ENCODE measurements at places on chromosomes 7 and 10. TPM values are rescaled to one million over a fixed set of nuclear protein-coding genes. Genes with fewer than 3 reads are reported as not detected.

The AFAP1L2 gene
- total RNA-seq: 0.50 TPM

DNA sequence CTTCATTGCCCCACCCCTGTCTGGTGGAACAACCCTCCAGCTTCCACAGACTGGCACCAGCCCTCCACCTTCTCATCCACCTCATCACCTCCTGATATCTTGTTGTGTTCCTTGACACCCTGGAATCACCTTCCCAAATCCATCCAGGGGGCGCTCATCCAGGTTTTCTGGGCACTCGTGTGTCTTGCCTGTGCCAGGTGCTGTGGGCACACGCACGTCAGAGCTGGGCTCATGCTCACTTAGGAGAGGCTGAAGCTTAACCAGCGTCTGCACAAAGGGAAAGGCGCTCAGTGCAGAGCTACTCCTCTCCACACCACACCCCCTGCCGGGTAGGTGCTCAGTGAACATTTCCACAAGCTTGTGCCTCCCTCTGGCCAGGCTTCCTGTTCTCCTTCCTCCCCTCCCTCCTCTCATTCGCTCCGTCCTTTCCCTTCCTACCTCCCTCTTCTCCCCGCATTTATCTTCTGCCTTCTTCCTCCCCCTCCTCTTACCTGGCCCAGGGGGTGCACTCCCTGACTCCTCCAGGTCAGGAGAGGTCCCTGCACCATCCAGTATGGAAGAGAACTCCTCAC lies 4.8 kb downstream of the ADCYAP1R1 start:
- DNase-seq: no peak
- peaks cover 11% of the 10 kb centered on the region for H3K27me3 ChIP-seq
- H3K4me3 ChIP-seq: no peak overlapping the region
- no peaks in the 10 kb centered on the region for H3K4me1 ChIP-seq
- H3K36me3 ChIP-seq: no peaks in the 10 kb centered on the region

GRCh38 chr10:114538181-114538906 lies 119.7 kb downstream of the ABLIM1 start:
- DNase-seq: peak; percentile 62
- H3K36me3 ChIP-seq: no peaks in the 10 kb centered on the region
- peak overlapping the region; percentile 49 for H3K27ac ChIP-seq
- no peaks in the 10 kb centered on the region for H3K27me3 ChIP-seq
- H3K4me1 ChIP-seq: peaks cover 63% of the 10 kb centered on the region

DNA sequence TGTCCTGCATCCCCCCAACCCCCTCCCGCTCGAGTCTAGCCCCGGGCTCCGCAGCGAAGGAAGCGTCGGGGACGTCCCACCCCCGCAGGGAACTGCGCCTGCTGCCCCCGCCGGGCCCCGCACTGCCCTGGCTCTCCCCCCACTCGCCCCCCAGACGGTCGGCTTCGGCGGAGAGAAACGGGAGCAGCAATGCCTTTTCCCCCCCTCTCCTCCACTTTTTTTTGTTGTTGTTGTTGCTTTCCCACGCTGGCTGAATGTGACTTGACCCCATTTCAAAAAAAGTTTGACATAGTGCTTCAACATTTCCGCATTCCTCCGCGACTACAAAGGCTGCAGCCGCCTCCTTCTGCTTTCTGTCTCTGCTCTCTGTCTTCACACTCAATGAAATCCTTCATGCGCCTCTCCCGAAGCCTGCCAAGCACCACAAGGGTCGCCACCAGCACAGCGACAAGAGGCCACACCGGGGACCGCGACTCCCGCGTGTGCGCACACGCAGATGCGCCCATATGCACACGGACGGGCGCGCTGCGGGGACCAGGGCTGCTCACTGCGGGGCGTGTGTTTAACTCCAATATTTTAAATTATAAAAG lies 1.0 kb downstream of the CDK6 start:
- H3K36me3 ChIP-seq: no peaks in the 10 kb centered on the region
- peak overlapping the region; percentile 92 for H3K4me3 ChIP-seq
- H3K27me3 ChIP-seq: no peaks in the 10 kb centered on the region
- H3K27ac ChIP-seq: peak overlapping the region; percentile 24

The HMX2 gene
- not detected for total RNA-seq

The PTPN20 gene
- 2.5 TPM for total RNA-seq

GRCh38 chr7:4006687-4007086 lies 675.4 kb upstream of the FOXK1 start:
- no peaks in the 10 kb centered on the region for H3K27me3 ChIP-seq
- no peaks in the 10 kb centered on the region for H3K36me3 ChIP-seq
- H3K4me3 ChIP-seq: no peak overlapping the region
- no peak for DNase-seq

DNA sequence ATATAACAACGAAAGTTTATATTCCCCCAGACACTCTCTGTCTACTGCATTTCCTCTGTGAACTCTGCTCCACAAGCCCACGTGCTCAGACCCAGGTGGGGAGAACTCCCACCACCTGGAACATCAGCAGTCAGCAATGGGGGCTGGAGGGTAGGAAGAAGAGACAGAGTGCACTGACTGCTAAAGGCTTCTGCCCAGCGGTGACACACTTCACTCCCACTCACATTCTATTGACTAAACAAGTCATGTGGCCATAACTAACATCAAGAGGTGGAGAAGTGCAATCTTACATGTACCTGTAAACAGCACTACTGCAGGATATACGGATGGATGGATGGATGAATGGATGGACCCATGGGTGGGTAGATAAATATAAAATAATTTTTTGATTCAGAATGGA lies 122.2 kb downstream of the MPP7 start:
- no peak overlapping the region for H3K27ac ChIP-seq
- H3K4me1 ChIP-seq: peaks cover 9% of the 10 kb centered on the region
- no peaks in the 10 kb centered on the region for H3K27me3 ChIP-seq
- no peak overlapping the region for H3K4me3 ChIP-seq
- no peaks in the 10 kb centered on the region for H3K36me3 ChIP-seq

- no peak for DNase-seq
- H3K27ac ChIP-seq: no peak overlapping the region
- no peaks in the 10 kb centered on the region for H3K27me3 ChIP-seq
- no peaks in the 10 kb centered on the region for H3K36me3 ChIP-seq
- H3K4me3 ChIP-seq: no peak overlapping the region
Measured at GRCh38 chr7:137771679-137772078, 75.1 kb downstream of the DGKI start.

- H3K4me1 ChIP-seq: peaks cover 10% of the 10 kb centered on the region
- H3K27me3 ChIP-seq: no peaks in the 10 kb centered on the region
- no peak overlapping the region for H3K4me3 ChIP-seq
- no peak for DNase-seq
- H3K27ac ChIP-seq: no peak overlapping the region
Measured at GRCh38 chr10:110562348-110562747, 5.1 kb upstream of the SMC3 start.

- no peak overlapping the region for H3K27ac ChIP-seq
- H3K4me1 ChIP-seq: no peaks in the 10 kb centered on the region
- no peaks in the 10 kb centered on the region for H3K36me3 ChIP-seq
- H3K27me3 ChIP-seq: no peaks in the 10 kb centered on the region
- no peak for DNase-seq
Measured at GRCh38 chr10:77756319-77757232, 119.0 kb upstream of the KCNMA1 start.

- DNase-seq: no peak
- H3K4me1 ChIP-seq: no peaks in the 10 kb centered on the region
- H3K27me3 ChIP-seq: no peaks in the 10 kb centered on the region
- no peak overlapping the region for H3K27ac ChIP-seq
- no peaks in the 10 kb centered on the region for H3K36me3 ChIP-seq
- no peak overlapping the region for H3K4me3 ChIP-seq
Measured at GRCh38 chr7:121544726-121545125, 148.6 kb upstream of the FAM3C start.

The CYP2C19 gene
- total RNA-seq: not detected

- no peaks in the 10 kb centered on the region for H3K27me3 ChIP-seq
- no peak overlapping the region for H3K27ac ChIP-seq
- no peaks in the 10 kb centered on the region for H3K36me3 ChIP-seq
Measured at GRCh38 chr7:36473454-36474282, 84.0 kb downstream of the ANLN start.

GRCh38 chr7:156988343-156989185 lies 21.9 kb downstream of the MNX1 start:
- H3K36me3 ChIP-seq: no peaks in the 10 kb centered on the region
- H3K27ac ChIP-seq: no peak overlapping the region
- no peak overlapping the region for H3K4me3 ChIP-seq
- no peaks in the 10 kb centered on the region for H3K4me1 ChIP-seq
